Right kidney (tissue), 9 donors: ENCODE measurements at places on chromosomes 7 and 10.

DNA sequence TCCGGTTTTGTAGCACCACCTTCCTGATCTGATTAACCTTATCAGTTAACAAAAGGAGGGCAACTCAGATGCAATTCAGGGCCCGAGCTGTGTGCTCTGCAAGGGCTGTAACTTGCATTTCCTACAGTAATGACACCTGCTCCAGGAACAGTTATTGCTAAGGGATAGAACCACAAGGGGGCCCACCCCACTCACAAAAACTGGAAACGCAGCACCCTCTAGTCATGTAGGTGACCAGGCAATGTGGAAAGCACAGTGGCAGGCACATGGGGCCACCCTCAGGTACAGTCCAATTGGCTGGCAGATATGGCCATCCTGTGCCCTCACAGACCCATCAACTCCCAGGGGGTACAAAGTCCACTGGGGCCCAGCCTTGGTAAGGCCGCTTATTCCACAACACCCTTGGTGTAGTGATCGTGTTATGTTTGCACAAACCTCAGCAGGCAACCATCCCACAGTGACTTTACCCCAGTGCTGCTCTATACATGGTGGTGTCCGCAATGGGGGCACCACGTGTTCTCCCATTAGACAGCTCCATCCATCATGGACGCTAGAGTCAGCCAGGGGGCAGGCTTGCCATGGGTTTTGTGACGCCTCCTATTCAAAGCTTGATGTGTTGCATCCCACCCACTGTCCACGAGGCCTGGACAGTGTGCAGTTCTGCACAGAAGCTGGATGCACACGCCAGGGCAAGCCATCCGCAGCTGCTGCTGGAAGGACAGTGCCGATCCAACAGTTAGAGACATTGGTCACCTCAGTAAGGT, 9.4 kb downstream of the RNF133 start:
- no peak for DNase-seq

GRCh38 chr10:603745-604144, 85.7 kb downstream of the DIP2C start:
- DNase-seq: no peak

GRCh38 chr10:51363415-51363814, 289.1 kb downstream of the PRKG1 start:
- DNase-seq: no peak

DNA sequence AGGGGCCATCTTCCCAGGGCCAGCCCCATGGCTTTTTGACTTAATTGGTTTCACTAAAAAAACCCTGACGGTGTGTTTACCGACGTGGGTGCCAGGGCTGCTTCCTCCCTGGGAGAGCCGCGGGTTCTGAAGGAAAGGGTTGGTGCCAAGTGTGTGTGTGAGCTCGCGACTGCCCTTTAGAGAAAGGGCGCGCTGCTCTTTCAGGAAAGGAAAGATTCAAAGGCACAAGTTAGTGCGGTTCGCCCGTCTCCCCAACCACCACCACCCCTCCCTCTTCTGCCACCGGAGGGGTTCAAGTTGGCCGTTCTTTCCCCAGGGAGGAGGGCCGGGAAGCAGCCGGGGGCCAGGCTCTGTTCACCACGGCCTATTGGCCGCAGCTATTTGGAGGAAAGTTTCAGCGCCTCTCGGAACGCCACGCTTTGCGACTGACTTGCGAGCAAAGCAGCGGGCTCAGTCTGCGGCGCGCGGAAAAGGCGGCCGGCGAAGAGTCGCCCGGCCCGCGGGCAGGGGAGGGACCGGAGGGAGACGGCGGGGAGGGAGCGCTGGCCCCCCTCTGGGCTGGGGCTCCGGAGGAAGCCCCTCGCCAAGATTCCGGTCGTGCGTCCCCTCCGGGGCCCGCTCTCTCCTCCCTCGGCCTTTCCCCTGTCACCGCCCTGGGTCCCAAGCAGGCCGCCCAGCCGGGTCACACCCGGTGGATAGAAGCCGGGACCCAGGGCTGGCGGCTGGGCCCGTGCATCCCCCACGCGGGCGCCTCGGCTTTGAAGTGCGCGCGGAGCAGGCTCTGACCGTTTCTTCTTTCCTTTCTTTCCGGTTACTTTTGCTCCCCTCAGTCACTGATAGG, 165.9 kb upstream of the PPP1R3A start:
- DNase-seq: peak; percentile 88

DNA sequence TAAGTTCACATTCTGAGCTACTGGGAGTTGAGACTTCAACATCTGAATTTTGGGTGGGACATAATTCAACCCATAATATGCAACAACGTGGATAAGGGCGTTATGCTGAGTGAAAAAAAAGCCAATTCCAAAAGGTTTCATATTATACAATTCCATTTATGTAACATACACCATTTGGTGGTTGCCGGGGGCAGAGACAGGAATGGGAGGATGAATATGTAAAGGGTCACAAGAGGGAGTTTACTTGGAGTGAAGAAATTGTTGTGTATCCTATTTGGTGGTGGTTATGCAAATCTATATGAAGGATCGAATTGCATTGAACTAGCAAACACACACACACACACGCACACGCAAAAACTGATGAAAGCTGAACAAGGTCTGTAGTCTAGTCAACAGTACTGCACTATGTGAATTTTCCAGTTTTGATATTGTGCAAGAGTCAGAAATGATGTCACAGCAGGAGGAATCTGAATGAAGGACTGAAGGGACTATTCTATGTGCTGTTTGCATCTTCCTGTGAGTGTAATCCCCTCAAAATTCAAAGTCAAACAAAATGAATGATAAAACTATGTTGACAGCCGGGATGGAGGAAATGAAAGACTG, 249.2 kb upstream of the HABP2 start:
- no peak for DNase-seq

DNA sequence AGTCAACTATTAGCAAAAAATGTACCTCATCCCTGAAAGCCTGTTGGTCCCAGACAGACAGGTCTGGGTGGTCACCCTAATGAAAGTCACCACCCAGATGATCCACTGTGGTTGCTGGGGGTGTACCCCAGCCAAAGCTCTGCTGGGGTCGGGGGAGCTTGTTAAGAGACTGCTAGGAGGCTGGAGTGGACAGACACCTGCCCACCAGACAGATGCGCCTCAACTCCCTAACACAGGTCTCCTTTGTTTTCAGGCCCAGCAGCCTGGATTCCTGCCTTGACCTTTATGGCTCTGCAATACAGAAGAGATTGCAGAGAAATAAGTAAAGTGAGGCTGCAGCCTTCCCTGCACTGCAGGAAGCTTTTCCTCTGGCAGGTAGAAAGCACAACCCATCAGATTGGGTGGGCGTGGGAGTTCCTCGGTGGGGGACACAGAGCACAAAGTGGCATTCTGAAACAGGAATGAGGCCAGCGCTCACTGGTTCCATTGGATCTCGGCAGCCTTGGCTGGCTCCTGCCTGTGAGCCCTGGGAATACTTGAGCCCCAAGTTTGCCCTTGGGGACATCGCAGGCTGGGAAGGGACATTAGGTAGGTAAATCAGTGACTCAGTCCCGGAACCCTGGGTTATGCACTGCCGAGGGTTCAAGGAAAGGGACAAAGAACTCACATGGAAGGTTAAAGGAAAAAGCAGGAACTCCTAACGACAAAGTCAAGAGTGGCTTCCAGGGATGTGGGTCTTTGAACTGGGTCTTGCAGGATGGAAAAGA, 18.0 kb upstream of the ZNF488 start:
- peak; percentile 11 for DNase-seq

- no peak for DNase-seq
Observed at GRCh38 chr10:5958077-5958476, 19.3 kb downstream of the IL15RA start.

GRCh38 chr10:71486484-71487114, 89.9 kb downstream of the CDH23 start:
- DNase-seq: no peak

GRCh38 chr10:30816159-30816819, 186.7 kb upstream of the LYZL2 start:
- DNase-seq: peak; percentile 45

DNA sequence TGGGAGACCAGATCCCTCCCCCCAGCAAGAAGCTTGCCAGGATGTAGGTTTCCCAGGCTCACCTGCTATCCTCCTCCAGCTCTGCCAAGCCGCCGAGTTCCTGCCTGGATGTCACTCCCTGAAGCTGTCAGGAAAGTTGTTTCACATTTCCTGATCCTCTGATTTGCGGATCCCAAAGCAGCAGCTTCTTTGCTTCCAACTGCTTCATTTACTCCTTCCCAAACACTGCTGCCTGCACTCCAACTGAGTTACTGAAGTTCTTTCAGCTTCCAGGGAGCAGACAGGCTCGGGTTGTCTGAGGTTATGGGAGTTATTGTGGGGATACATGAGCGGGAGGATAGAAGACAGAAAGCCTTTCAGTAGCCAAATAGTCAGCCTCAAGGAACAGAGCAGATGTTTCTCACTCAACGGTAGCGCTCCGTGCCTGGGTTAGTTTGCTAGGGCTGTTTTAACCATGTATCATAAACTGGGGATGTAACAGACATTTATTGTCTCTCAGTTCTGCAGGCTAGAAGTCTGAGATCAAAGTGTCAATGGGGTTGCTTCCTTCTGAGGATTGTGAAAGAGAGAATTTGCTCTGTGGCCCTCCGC, 516.0 kb downstream of the REEP3 start:
- peak; percentile 6 for DNase-seq
